Gastroesophageal sphincter (tissue), 4 donors: ENCODE measurements at places on chromosomes 1 and 21. TPM values are rescaled to one million over a fixed set of nuclear protein-coding genes. Genes with fewer than 3 reads are reported as not detected.

GRCh38 chr1:21659924-21660326 is 9.2 kb downstream of the RAP1GAP start:
- ATAC-seq, result no peak

DNA sequence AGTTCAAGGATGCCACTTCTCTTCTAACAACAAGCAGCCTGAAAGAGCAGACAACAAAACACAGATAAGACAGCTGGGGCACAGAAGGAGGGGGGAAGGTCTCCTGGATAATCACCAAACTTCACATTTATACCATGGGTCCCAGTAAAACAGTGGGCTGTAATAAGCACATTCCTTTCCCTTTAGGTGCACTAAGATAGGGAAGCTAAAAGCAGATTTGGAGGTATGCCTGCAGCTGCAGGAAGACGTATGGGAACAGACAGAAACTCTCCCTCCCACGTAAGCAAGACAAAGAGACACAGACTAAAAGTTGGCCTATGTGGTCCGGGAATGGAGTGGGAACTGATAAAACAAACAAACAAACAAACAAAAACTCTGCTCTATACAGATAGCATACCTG is 612.1 kb downstream of the MRPL39 start:
- no peak for ATAC-seq

The WDR3 gene
- 10.8 TPM for total RNA-seq

DNA sequence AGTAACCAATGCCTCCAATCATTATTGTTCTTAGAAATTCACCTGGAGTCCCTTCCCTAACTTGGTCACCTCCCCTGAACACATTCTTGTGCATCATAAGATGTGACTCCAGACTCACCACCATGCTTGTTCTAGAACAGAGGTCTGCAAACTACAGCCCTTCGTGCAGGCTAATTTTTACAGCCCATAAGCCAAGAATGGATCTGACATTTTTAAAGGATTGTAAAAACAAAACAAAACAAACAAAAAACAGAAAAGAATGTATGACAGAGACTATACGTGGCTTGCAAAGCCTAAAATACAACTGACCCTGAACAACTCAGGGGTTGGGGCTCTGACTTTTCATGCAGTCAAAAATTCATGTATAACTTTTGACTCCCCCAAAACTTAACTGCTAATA is 6.2 kb upstream of the HIVEP3 start:
- no peak for ATAC-seq

DNA sequence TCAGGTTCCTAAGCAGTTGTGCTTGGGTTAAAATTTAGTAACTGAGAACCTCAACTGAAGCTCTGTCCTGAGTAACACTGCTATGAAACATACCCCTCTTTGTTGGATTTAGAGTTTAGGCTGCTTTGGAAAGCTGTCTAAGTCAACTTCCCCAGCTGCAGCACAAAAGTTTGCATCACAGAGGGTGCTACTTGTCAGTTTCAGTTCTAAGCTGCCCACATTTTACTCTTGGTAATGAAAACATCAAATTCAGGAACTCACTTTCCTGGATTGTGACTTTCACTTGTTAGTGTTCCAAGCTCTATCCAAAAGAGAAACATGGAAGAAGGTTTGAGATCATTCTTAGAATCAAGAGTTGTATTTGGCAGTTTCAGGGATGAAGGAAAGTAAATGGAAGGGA is 191.7 kb upstream of the NFIA start:
- no peak for ATAC-seq

DNA sequence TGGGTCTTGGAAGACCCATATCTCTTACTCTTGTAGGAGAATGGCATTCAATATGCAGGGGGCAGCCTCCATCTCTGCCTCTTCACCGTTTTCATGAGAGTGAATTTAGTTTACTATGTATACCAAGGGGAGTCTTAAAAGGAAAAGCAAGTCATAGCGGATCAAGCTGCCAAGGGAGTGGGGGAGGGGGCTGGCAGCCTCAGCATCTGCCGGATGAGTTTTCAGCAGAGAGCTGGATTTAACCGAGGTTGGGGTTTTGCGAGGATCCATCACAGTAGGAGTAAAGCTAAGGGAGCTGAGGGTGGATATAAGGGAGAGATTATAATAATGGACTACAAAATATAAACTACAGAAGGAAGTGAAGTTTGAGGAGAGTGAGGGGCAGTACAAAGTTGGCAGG is 9.9 kb downstream of the CD160 start:
- ATAC-seq, result no peak

GRCh38 chr1:44239331-44239960 is 26.2 kb downstream of the DMAP1 start:
- ATAC-seq, result peak; percentile 54

The PARK7 gene
- total RNA-seq, result 229 TPM

DNA sequence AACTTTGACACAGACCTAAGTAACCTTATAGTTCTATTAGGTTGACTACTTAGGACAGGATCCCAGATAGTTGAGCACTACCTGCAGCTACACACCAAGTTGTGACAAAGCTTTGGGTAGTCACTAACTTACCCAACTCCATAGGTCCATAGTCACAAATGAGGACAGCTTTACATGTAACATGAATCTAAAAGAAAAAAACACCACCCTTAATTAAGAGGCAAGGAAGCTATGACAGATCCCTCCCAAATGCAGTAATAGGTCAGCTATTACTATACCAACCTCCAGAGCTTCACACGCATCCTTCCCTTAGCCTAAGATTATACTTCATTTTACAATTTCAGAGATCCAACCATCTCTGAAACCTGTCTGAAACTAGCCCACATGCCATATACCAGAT is 12.7 kb upstream of the RAB42 start:
- no peak for ATAC-seq

DNA sequence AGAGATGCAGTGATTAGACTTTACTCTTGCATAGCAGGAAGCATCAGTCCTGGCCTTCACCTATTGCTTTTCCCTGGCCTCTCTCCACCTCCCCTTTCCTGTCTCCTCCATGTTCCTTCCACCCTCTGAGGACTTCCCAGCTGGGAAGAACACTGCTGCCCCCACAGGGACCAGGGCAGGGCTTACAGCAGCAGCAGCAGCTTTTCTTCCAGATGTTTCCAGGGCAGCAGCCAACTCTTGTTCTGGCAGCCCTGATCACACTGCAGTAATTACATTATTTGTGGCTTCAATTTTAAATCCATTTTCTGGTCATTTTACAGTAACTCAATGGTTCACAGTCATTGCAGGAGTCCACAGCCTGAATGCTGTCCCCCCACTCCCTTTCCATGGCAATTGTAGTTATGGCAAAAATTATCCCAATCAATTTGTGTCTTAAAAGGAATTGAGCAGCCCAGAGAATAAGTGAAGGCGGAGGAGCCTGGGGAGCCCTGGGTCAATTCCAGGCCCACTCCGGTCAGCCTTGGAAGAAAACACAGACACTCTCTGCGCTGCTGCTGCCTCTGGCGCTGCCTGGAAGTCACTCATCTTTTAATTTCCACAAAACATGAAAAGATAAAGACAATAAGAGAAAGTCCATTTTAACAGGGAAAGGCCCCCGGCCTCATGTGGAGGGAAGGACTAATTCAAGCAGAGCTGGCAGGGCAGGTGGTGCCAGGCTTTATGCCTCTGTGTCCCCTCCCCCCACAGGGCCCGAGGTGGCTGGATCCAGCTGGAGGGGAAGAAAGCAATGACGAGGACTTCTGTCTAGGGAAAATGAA is 148.6 kb downstream of the GRIK3 start:
- no peak for ATAC-seq

The MRPS14 gene
- total RNA-seq, result 25.7 TPM

The ZMYM1 gene
- total RNA-seq, result 7.7 TPM

DNA sequence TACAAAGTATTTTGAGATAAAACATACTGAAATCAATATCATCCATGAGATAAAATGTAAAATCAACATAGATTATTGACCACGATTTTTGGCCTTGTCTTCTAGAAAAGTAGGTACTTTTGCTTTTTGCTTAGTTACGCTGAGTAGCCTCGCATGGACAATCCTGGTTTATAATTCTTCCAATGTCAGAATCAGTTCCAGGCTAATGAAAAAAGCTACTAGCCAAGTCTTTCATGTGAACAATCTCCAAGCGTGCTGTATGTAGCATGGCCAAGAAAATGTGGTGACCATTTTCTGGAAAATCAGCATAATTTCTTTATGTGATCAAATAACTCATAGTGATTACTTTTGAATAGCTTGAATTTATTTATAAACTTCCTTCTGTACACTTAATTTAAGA is 145.8 kb downstream of the NTMT2 start:
- ATAC-seq, result no peak

- peak; percentile 16 for ATAC-seq
Measured at GRCh38 chr21:27674041-27674615, 707.2 kb upstream of the ADAMTS5 start.

GRCh38 chr1:13597166-13597565 is 13.5 kb downstream of the PDPN start:
- ATAC-seq, result no peak

- peak; percentile 92 for ATAC-seq
Measured at GRCh38 chr1:63547621-63548294, 24.4 kb downstream of the EFCAB7 start.

The CCDC17 gene
- 4.7 TPM for total RNA-seq

The TRIM17 gene
- total RNA-seq, result not detected

The SEMA4A gene
- 3.8 TPM for total RNA-seq

- ATAC-seq, result no peak
Measured at GRCh38 chr1:13911697-13912619, 212.0 kb downstream of the PRDM2 start.

- ATAC-seq, result no peak
Measured at GRCh38 chr1:200992382-200993048, 31.0 kb downstream of the KIF21B start.

DNA sequence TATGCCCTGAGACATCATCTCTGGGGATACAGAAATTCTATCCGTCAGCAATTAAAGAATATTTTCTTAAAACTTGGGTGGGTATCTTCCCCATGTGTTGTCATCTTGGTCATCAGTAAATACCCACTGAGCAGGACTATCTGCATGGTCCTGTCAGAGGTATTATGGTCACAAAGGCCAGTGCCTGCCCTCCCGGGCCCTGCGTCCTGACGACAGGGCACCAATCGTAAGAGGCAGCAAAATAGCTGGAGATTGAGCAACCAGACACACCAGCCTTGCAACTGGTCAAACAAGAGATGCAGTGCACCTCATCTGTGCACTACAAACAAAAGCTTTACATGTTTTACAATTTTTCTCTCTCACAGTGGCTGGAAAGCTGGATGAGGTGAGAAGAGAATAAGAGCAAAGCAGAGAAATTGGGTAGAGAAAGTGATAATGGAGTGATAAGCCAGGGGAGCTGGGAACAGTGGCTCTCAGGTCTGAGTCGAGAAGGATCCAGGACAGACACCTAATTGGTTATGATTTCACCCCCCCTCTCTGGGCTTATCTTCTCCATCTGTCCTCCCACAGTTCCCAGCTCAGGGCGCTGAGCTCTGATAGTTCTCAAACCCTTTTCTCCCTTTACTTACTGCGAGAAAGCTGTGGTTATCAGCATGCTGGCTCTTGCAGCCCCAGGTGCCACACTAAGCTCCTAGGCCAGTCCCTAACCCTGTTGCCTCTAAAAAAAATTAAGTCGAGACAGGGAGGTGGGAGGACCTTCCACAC is 8.8 kb upstream of the SRP9 start:
- no peak for ATAC-seq

DNA sequence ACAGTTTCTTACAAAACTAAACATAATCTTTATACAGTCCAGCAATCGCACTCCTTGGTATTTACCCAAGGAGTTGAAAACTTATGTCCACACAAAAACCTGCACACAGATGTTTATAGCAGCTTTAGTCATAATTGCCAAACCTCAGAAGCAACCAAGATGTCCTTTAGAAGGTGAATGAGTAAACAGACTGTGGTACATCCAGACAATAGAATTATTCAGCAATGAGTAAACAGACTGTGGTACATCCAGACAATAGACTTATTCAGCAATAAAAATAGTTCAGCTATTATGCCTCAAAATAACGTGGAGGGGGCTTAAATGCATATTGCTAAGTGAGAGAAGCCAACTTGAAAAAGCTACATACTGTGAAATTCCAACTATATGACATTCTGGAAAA is 87.0 kb upstream of the GALNT2 start:
- ATAC-seq, result no peak

DNA sequence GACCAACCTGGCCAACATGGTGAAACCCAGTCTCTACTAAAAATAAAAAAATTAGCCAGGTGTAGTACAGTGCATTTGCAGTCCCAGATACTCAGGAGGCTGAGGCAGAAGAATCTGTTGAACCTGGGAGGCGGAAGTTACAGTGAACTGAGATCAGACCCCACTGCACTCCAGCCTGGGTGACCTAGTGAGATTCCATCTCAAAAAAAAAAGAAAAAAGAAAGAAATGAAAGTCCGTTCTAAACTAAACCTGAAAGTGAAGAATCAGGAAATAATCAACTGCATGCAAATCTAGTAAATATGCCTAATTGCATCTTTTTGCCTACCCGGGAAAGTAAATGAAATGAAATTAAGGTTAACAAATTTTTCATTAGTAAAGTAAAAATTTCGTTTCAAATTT is 99.6 kb downstream of the ZZZ3 start:
- ATAC-seq, result no peak

The KRTAP19-1 gene
- not detected for total RNA-seq

DNA sequence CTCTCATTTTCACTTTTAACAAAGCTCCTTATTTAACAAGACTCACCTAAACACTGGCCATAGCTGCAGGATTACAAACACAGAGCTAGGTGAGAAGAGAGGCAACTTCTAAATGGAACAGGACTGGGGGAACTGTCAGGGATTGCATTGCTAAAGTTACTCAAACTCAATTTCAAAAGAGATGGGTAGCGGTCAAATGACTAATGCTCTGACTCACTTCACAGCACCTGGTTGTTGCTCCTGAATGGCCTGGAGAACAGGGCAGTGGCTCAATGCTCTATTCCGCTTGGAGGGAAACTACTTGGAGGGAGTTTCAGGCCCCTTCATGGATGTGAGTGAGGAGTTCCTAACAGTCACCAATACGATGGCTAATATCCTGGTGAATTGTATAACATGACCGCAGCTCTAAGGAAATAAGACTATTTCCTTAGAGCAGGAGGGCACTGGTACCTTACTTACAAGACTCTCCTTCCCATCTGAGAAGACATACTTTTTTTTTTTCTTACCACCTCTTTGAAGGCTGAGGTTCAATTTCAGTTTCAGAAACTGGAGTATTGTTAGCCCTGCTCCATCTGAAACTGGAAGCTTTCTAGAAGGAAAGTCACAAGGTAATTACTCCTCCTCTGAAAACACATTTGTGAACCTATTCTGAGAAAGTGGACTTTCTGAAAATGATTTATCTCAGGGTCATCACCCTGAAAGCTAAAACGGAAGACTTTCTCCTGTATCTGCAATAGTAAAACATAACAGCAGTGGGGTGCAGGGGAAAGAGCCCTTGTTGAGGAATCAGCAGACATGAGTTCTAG is 9.5 kb downstream of the DPT start:
- ATAC-seq, result no peak

DNA sequence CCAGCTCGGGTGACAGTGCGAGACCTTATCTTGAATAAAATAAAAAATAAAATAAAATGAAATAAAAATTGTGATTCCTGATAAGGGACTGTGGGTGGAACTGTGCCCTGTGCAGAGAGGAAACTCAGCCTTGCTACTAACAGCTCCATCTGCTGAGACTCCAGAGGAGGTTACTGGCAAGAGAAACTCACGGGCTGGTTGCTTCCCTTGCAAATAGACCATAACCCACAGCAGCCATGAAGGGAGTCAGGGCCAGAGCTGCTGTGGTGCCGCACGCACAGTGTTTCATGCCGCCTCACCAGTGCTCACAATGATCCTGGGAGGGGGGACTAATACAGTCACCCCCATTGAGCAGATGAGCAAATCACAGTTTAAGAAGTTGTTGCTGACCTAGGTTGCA is 13.7 kb downstream of the ZBTB17 start:
- ATAC-seq, result no peak

- ATAC-seq, result no peak
Measured at GRCh38 chr1:202283379-202283844, 58.3 kb downstream of the UBE2T start.

The TARBP1 gene
- 6.7 TPM for total RNA-seq

The ADCY10 gene
- 0.12 TPM for total RNA-seq
